Umbilical cord (tissue), 2 donors: ENCODE measurements at places on chromosomes 12 and 14.

GRCh38 chr12:116318576-116319232 lies 41.2 kb upstream of the MED13L start:
- DNase-seq = peak; percentile 62

DNA sequence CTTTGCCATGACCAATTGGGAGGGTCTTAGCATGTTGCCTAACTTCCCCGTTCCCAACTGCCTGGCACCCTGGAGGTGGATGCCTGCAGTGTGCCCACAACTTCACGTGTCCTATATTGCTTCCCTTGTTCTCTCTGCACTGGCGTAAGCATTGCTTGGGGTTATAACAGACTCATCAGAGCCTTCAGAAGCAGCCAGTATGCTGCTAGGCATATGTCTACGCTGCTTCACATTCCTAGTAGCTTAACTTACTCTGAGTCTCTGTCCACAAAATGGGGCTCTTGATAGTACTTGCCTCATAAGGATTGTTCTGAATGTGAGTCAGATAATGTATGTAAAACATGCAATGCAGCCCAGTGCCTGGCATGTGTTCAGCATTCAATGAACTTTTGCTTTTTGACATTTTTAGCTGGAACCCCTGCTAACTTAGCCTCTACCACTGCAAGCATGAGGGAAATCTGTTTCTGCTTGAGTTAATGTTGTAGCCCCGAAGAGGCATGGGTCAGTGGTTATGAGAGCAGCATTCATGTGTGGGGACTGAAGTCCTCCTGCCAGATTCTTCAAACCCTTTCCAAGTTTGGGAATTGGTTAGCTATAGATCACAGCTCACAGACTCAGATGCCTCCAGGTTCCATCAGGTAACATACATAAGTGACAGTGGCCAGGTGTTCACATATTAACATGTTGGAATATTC lies 2.8 kb downstream of the SLC5A8 start:
- DNase-seq = peak; percentile 10

DNA sequence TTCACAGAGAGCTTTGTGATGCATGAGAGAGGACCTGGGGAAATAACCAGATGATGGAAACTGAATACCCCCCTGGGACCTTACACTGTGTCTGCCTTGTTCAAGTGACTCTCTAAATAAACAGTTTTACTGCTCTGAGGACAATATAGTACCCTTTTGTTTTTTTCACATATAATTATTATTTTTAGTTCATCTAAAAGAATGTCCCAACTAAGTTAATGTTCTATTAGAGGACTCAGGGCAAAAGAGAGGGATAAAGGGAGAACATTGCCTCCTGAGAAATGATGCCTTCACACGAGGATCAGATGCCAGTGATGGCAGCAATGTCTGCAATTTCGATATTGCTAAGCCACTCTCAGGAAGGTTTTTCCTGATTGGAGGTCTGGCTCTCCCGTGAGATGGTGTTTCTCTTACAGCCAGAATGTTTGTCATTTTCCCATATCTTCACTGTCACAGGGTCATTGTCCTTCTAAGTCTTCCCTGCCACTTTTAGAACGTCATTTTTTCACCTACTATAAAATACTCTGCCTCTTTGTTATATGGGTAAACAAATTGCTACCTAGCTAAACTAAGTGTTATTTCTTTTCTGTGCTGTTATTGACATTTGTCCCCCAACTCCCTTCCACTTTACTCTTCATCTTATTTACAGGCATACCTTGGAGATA lies 201.6 kb downstream of the RAD51B start:
- no peak for DNase-seq

- DNase-seq = no peak
These were observed 155.3 kb upstream of the ATP2B1 start for GRCh38 chr12:89863968-89864367.

- DNase-seq = peak; percentile 91
These were observed at the start of gene TRMT61A for GRCh38 chr14:103528587-103529382. TSS of gene TRMT61A (plus strand) at chr14:103529196. CDS start at chr14:103529979, 783 bp downstream.

- no peak for DNase-seq
These were observed 33.8 kb downstream of the LRIG3 start for GRCh38 chr12:58886474-58886873.

GRCh38 chr12:82650627-82651337 lies 35.9 kb upstream of the TMTC2 start:
- peak; percentile 38 for DNase-seq
